ENCODE measurements at places on chromosomes 6 and 20.

DNA sequence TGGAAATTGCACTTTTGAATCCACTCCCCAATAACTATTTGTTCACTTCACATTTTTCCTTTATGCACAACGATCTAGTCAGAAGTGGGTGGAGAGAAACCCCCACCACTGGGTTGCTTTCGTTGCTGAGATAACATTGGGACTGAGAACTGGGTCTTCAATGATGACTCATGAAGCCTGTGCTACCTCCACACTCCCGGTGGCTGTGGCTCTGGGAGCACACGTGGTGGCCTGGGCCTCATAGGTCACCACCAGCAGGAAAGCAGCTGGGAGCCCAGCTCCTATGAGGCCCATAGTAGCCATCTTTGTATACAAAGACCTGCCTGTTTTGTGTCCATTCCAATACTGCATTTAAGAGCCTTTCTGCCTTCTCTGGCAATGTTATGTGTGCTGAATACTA lies 178.0 kb upstream of the SASH1 start:
- no peak for DNase-seq

- peak; percentile 81 for DNase-seq
These were observed 2.2 kb upstream of the KIF25 start for GRCh38 chr6:167995302-167995701.

- no peak for DNase-seq
These were observed 64.0 kb upstream of the TFB1M start for GRCh38 chr6:155378276-155378675.

GRCh38 chr6:106025655-106026054 lies 60.5 kb upstream of the PRDM1 start:
- DNase-seq = no peak

DNA sequence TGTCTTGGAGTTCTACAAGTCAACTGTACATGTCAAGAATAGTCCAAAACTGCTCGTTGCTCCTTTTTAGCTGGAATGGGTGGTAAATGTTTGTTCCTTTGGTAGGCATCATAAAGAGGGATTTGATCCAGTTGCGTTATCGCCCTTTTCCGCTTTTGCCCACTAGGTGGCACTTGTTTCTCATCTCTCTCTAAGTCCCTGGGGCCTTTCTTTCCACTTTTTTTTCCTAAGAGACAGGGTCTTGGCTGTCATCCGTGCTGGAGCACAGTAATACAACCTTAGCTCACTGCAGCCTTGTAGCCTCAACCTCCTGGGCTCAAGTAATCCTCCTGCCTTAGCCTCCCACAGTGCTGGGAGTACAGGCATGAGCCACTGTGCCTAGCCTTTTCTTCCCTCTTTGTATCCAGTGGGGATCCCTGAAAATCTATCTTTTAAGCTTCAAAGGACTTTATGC lies 20.7 kb downstream of the GTPBP2 start:
- peak; percentile 33 for DNase-seq

- no peak for DNase-seq
These were observed 334.0 kb downstream of the THBS2 start for GRCh38 chr6:168919470-168920179.

DNA sequence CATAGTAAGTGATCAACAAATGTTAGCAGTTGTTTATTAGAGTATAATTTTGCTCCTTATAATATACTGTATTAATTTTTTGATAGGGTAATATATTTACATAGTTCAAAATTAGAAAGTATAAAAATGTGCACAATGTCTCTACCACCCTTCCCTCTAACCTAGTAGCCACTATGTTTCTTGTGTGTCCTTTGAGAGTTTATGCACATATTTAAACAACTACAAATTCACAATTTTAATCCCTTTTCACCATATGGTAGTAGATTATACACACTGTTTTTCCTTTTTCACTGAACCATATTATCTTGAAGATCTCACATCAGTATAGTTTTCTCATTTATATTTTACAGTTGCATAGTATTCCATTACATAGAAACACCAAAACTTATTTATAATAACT lies 194.9 kb downstream of the ASCC3 start:
- DNase-seq = no peak

GRCh38 chr6:14455427-14455826 lies 337.9 kb downstream of the CD83 start:
- DNase-seq = no peak

DNA sequence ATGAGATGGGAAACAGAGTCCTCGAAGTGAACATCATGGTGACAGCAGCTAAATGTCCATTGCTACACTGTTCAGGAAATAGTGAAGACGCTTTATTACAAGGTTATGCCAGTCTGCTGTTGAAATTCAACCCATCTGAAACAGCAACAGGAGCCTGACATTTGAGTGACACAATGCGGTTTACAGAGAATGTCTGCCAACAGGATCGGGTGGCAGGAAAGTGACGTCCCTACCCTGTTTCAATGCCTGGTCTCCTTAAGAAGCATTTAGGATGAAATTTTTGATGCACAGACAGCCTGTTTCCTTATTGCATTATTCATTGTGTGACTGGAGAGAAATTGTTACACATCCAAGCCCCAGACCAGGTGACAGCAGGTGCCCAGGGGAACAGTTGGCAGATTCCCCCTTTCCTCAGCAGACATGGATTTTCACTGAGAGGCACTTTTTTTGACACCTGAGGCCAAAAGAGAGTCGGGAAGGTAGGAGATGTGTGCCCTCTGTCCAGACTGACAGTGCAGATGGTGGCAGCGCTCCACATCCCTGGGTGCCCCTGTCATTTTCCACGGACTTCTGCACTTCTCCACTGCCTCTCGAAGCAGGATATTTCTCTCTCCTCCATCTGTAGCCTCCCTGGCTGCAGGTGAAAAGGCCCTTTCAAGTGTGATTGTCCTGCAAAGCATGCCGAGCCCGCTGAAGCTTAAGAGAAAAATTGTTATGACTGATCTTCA lies 87.9 kb downstream of the BFSP1 start:
- DNase-seq = no peak

DNA sequence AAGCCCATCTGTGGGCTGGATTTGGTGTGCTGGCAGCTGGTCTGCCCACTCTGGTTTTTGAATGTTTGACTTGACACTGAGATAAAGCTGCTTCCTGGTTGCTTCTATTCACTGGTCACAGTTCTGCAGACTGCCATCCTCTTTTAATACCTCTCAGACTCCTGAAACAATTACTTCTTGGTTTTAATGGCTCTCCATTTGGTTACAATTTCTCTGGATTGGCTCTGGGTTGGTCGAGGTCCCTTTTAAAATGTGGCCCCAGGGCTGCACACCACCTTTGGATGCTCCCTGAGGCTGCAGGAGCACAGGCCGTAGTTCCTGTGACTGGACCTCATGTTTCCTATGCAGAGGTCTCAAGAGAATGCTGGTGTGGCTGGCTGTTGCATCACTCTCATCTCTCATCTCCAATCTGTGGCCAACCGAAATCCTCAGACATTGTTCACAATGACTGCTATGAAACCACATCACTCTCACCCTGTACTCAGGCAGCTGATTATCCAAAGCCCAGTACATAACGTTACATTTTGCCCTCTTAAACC lies 98.5 kb downstream of the INSM1 start:
- DNase-seq = no peak

- DNase-seq = no peak
These were observed 1.2 kb downstream of the RAB44 start for GRCh38 chr6:36698871-36699271.

GRCh38 chr6:23823421-23823820 lies 302.6 kb upstream of the NRSN1 start:
- no peak for DNase-seq

- no peak for DNase-seq
These were observed 62.6 kb downstream of the BACH2 start for GRCh38 chr6:90233994-90234393.

DNA sequence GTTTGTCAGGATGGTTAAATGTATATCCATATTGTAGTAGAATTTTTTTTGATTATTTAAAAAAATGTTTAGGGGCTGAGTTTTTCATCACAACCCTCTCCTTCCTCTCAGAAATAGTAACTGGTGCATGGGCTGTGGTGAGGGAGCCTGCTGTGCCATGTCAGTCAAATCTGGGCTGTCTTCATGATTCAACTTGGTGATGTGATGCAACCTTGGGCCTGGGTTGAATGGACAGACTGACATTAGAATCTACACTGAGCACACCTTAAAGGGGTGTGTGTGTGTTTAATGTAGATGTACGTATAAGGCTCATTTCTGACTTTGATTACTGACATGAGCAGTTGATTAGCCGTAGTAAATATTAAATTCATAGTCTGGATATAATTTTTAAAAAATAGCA lies 3.7 kb downstream of the TJAP1 start:
- DNase-seq = no peak

- DNase-seq = no peak
These were observed 7.2 kb upstream of the NNAT start for GRCh38 chr20:37513779-37514359.

- no peak for DNase-seq
These were observed 22.2 kb upstream of the MTRF1L start for GRCh38 chr6:153024709-153025017.

DNA sequence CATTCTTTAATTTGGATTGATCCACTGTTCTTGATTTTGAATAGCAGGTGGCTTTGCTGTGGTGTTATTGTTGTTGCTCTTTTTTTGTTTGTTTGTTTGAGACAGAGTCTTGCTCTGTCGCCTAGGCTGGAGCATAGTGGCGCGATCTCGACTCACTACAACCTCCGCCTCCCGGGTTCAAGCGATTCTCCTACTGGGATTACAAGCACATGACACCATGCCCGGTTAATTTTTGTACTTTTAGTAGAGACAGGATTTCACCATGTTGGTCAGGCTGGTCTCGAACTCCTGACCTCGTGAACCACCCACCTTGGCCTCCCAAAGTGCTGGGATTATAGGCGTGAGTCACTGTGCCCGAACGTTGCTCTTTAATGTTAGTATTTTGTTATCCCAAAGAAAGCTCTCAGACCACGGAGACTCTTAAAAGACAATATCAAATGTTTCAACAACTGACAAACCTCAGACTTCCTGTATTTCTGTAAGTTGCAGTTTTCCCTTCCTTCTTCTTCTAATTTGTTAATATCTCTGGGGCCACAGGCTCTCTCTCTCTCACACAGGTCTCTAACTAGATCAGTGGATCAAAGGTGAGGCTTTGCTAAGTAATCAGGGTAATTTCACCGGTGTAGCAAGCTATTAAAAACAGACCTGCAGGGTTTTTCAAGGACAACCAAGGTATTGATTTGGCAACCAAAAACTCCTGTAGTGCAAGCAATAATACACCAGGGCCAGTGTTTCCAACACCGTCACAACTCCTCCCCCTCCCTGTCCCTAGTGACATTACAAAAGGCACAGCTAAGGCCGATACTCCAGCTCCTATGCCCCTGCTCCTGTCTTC lies 48.8 kb upstream of the ZNF217 start:
- DNase-seq = no peak

DNA sequence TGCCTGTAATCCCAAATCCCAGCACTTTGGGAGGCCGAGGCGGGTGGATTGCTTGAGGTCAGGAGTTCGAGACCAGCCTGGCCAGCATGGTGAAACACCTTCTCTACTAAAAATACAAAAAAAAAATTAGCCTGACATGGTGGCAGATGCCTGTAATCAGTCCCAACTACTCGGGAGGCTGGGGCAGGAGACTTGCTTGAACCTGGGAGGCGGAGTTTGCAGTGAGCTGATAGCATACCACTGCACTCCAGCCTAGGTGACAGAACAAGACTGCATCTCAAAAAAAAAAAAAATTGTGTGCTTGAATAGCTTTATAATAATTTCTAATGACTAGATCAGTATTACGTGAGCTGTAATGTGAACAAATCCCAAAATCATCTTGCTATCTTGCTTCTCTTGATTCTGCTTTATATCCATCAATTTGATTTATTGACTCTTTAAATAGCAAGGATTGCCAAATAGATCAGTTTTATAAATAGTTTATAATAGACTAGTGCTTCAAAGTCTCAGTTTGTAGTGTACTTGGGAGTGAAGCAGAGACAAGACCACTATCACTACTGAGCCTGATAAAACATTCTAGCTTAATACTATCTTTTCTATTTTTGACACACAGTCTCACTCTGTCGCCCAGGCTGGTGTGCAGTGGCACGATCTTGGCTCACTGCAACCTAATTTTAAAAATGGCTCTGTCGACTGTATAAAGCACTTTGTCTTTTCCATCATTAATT lies 7.1 kb downstream of the AMD1 start:
- DNase-seq = no peak

GRCh38 chr20:44861531-44862006 lies 23.9 kb upstream of the YWHAB start:
- DNase-seq = no peak

- no peak for DNase-seq
These were observed 1.6 kb upstream of the OGFRL1 start for GRCh38 chr6:71287038-71287437.

DNA sequence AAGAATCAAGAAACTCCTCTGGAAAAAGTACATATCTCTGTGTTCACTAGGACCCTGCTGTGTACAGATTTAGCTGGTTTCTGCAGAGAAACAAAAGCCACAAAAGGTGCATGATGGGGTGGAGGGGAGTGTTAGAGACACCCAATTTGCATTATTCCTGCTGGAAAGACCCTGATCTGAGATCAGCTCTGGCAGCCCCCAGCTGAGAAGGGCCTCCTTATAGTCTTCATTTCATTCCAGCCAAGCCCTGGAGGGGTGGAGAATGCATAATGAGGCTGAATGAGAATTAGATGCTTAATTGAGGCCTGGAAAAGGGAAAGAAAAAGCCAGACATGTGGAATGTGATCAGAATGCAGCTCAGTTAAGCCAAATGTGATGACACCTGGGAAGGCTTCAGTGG lies 545.6 kb downstream of the KIF16B start:
- no peak for DNase-seq

DNA sequence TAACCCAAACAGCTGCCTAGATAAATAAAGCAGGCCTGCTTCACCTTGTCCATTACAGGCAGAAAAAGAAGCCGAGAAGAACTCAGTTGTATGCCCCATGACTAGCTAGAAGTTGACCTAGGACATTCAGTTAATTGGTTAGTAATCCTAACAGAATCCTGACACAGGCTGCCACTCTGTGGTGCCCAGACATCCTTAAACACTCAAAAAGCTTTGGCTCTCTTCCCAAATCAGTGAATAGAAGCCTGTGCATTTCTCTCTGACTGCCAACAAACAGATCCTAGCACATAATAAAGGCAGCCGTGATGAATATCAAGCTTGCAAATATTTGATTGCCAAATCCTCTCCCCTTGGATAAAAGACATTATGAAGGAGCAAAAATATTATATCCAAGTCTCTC lies 519.1 kb upstream of the EYS start:
- DNase-seq = no peak

GRCh38 chr6:32815996-32816395 lies 806 bp downstream of the HLA-DOB start:
- no peak for DNase-seq

Measured in chondrocyte (in vitro differentiated cells).